ENCODE measurements at places on chromosomes 7 and 10. TPM values are rescaled to one million over a fixed set of nuclear protein-coding genes. Genes with fewer than 3 reads are reported as not detected.

The LIPM gene
- total RNA-seq, result not detected

The CALY gene
- 2.1 TPM for total RNA-seq

The ARMC10 gene
- total RNA-seq, result 26.6 TPM

The TEX36 gene
- total RNA-seq, result not detected

The CTTNBP2 gene
- 10.8 TPM for total RNA-seq

DNA sequence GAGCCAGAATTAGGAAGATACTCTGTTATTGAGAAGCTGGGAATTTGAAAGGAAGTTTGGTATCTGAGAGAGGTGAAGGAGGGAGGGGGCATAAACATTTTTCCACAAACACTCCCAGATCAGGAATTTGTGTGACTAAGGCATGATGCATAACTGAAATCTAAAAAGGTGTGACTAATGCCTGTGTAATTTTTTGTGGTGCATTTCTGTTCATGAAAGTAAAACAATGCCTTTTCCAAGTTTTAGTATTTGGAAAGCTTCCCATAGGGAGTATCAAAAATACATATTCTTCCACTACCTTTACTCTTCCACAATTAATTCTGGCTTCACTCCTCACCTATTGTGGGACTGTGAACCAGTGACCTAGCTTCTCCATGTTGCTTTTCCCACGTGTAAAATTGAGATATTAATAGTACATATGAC is 56.4 kb upstream of the CAV2 start:
- no peaks in the 10 kb centered on the region for H3K36me3 ChIP-seq
- peaks cover 21% of the 10 kb centered on the region for H3K4me1 ChIP-seq
- H3K4me3 ChIP-seq, result no peak overlapping the region
- DNase-seq, result no peak
- no peak overlapping the region for H3K27ac ChIP-seq
- H3K27me3 ChIP-seq, result no peaks in the 10 kb centered on the region

DNA sequence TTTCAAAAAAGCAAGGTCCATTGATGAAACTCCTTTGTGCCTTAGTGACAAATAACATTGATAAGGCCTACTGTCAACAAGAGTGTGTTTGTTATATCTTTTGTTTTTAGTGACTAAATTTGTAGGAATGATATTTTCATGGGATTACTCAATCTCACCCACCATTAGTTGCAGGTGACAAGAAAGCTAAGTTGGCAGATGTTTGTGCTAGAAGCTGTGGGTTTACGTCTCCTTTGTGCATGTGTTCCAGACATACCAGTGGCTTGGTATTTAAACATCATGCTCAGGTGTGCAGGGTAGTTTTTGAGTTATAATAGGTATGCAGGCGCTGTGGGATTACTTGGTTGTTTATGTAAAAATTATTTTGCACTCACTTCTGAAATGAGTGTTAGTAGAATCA is 178.6 kb downstream of the ANKRD30A start:
- H3K36me3 ChIP-seq, result no peaks in the 10 kb centered on the region
- H3K4me1 ChIP-seq, result no peaks in the 10 kb centered on the region
- DNase-seq, result no peak
- no peak overlapping the region for H3K27ac ChIP-seq
- H3K4me3 ChIP-seq, result no peak overlapping the region
- no peaks in the 10 kb centered on the region for H3K27me3 ChIP-seq

DNA sequence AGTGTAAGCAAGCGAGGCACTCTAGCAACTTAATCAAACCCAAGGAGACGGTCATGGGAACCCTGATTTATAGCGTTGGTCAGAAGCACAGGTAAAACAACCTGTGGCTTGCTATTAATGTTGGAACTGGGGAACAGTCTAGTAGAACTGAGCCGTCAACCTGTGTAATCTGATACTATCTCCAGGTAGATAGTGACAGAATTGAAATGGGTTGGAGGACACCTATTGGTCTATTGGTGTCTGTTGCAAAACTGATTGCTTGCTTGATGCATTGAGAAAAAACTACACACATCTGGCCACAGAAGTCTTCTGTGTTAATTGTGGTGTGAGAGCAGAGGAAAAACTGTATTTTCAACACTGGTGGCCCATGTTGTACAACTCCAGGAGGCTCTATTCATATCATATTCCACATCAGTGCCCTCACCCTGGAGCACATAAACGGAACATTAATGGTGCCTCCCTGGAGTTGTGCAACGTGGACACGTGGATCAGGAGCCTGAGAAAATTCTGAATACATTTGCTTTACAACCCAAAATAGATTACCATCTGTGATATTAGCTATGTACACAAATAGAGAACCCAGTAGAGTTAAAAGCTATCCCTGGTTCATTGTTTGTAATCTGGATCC is 112.2 kb downstream of the MYO3A start:
- peaks cover 10% of the 10 kb centered on the region for H3K4me1 ChIP-seq
- H3K4me3 ChIP-seq, result no peak overlapping the region
- H3K27ac ChIP-seq, result no peak overlapping the region
- no peaks in the 10 kb centered on the region for H3K27me3 ChIP-seq
- peaks cover 3% of the 10 kb centered on the region for H3K36me3 ChIP-seq

- H3K27me3 ChIP-seq, result no peaks in the 10 kb centered on the region
- no peaks in the 10 kb centered on the region for H3K4me1 ChIP-seq
- DNase-seq, result no peak
- no peaks in the 10 kb centered on the region for H3K36me3 ChIP-seq
- H3K27ac ChIP-seq, result no peak overlapping the region
These were observed 8.5 kb downstream of the C10orf90 start for GRCh38 chr10:126661841-126662515.

- H3K4me1 ChIP-seq, result no peaks in the 10 kb centered on the region
- H3K4me3 ChIP-seq, result no peak overlapping the region
- DNase-seq, result no peak
- H3K36me3 ChIP-seq, result no peaks in the 10 kb centered on the region
These were observed 86.3 kb upstream of the NANOS1 start for GRCh38 chr10:118943253-118943652.

DNA sequence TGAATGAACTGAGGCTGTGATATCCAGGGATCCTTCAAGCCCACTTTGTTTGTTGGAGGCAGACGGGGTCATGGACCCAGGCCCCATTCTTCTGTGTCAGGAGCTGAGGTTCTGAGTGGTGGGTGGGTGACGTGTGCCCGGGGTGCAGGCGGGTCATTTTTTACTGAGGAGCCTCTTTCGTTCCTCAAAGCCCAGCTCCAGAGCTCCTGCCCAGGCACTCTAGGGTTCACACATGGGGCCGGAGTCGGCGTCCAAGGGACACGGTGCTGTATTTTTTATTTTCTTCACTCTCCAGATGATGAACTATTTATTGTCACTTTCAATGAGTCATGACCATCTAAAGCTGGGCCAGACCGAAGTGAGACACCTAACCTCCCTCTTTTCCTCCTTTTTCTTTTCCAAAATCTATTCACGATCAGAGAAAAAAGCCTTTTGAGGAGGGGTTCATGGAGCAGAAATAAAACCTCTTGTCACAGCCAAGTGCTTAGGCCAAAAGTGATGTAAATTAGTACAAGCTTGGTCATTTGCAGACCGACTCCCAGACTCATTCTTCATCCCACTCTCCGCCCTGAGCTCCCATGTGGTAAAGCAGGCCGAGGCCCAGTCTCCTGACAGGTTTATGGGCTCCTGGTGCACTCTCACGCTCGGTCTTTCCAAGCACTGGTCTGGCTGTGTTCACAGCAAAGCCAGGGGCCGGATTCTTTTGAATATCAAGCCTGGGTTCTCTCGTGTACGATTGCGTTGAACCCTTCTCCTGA is 41.4 kb upstream of the PITRM1 start:
- no peak for DNase-seq
- H3K27ac ChIP-seq, result peak overlapping the region; percentile 79
- H3K4me1 ChIP-seq, result peaks cover 15% of the 10 kb centered on the region
- H3K4me3 ChIP-seq, result no peak overlapping the region
